Activated T-helper 1 cell treated with anti-CD3 and anti-CD28 coated beads, Interleukin-2, amount 50 U/mL, for 16 hours (primary cell): ENCODE measurements at places on chromosomes 4 and X.

GRCh38 chrX:5976332-5976731 is 252.3 kb downstream of the NLGN4X start:
- no peak for DNase-seq

DNA sequence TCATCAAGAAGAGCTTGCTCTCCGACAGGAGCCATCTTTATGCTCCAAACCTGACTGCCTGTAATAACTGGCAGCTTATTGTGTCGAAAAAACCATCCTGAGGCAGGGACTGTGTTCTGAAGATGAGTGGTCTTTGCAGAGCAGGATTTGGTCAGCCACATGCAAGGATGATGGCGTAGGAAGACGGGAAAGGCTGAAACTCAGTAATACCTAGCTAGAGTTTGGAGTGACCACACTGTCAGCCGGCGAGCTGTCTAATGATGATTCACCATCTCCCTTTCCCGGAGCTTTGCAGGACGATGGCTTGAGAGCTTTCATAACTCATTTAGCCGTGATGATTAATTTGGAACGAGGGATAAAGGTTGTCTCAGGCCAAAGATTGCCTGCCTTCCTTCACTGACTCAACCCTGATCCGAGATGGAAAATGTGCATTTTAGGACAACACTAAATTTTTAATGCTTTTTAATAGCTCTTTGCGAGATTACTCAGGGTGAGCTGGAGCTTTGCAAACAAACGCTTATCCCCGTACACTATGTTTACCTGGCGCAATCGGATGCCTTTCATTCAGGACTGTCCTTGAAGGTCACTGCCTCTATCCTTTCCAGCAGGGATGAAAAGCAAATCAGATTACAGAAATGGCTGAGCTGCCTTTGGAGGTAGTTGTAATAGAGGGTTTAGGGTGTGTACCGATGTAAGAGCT is 288.5 kb downstream of the ASMT start:
- no peak for DNase-seq

- DNase-seq, result no peak
Observed at GRCh38 chr4:26938516-26938915, 77.9 kb downstream of the STIM2 start.

DNA sequence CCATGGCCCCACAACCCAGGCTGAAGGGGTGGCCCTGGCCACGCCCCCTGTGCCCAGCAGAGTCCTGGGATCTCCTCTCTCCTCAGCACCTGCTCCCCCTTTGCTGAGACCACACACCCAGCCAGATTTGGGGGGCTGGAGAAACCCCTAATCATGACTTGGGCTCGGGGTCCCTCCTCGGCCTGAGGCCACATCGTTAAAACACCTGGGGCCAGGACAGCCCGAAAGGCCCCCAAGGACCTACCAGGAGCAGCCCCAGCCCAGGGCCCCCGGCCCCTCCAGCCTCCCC is 116.7 kb downstream of the FAM53A start:
- no peak for DNase-seq

GRCh38 chrX:152861116-152861515 is 30.3 kb downstream of the NSDHL start:
- no peak for DNase-seq

DNA sequence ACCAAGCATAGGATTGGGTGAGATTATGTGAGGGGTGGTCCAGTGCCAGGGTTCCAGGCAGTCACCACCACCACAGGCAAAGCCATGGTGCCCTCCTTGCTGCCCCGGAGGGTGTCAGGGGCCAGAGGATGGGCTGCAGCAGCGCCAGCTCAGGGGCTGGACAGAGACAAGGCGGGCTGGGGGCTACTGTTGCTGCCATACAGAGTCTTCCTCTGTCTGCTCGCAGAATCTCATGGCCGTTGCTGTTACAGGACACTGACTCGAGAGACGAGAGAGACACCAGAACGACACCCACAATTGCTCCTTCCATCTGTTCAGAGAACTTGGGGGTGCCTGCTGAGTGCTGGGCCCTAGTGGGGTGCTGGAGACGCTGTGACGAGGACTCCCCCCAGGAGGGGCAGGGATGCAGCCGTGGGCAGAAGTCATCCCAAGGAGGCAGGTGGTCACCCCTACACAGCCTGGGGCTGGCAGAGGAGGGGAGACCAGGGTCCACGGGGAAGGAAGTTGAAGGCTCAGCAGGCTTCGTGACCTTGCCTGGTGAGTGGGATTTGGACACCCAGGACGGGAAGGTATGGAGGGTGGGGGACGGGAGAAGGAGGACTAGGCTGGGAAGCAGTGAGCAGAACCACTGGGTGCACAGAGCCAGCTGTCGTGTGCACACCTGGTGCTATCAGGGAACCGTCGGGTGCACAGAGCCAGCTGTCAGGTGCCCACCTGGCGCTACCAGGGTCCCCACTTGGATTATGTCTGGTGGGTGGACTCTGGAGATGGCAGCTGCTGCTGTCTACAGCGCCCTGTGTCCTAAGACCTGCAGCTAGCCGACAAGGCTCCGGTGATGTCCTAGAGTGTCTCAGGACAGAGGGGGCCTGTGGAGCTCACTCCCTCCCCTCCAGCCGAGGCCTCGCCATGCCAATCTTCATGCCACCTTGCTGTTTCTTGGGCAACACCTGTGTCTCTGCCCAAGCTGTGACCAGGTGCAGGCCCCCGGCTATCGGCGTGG is 43.9 kb upstream of the HMX1 start:
- no peak for DNase-seq

DNA sequence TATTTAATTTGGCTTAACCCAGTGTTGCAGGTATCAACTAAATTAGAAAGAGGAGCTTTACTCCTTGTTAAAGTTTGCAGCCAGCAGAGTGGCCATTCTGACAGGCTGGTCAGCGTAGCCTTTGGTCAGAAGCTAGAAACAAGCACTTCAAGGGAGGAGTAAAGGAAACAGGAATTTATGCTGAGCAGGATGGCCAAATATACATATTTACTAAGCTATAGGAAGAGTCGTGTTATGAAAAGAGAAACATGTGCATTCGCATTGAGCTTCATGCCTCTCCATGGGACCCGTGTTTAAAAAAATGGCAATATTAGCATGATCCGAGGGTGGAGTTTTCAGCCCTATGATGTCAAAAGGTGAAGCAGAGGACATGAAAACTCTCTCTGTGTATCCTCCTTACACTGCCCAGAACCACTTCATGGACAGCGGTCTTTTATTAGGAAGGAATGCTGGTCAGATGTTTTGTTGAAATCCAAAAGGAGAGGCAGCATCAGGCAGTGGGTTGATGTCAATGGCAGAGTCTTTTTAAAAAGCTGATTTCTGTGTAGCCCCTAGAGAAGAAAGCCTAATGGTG is 71.8 kb upstream of the MAPK10 start:
- no peak for DNase-seq

- DNase-seq, result no peak
Observed at GRCh38 chr4:3252831-3253641, 4.1 kb downstream of the MSANTD1 start.

DNA sequence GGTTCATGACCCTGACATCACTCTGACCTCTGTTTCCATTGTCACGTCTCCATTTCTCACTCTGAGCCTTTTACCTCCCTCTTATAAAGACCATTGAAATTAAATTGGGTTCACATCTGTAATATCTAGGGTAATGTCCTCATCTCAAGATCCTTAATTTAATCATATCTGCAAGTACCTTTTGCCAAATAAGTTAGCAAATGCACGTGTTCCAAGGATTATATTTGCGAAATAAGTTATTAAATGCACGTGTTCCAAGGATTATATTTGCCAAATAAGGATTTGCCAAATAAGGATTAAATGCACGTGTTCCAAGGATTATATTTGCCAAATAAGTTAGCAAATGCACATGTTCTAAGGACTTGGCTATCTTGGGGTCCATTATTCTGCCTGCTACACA is 938.0 kb downstream of the NLGN4X start:
- DNase-seq, result no peak

- DNase-seq, result no peak
Observed at GRCh38 chrX:118218940-118219339, 102.3 kb upstream of the KLHL13 start.

DNA sequence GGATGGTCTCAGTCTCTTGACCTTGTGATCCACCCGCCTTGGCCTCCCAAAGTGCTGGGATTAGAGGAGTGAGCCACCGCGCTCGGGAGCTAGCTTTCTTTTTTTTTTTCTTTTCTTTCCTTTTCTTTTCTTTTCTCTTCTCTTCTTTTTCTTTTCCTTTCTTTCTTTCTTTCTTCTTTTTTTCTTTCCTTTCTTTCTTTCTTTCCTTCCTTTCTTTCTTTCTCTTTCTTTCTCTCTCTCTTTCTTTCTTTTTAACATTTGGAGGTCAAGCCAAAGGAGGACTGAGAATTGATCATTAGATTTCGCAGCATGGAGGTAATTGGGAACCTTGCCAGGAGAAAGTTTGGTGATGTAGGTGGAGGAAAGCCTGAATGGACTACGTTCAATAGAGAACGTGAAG is 67.4 kb downstream of the LARP7 start:
- DNase-seq, result no peak

- DNase-seq, result no peak
Observed at GRCh38 chrX:136347706-136348105, 46.9 kb downstream of the ADGRG4 start.

GRCh38 chrX:115650449-115650848 is 89.5 kb downstream of the PLS3 start:
- no peak for DNase-seq

GRCh38 chrX:33970028-33970967 is 161.8 kb downstream of the FAM47A start:
- no peak for DNase-seq

- no peak for DNase-seq
Observed at GRCh38 chr4:37991623-37992410, 31.6 kb downstream of the PTTG2 start.

- no peak for DNase-seq
Observed at GRCh38 chr4:6367371-6367851, 97.8 kb downstream of the WFS1 start.

- DNase-seq, result no peak
Observed at GRCh38 chr4:88537709-88538108, 14.1 kb upstream of the PYURF start.

GRCh38 chrX:675279-675954 is 44.8 kb downstream of the SHOX start:
- DNase-seq, result no peak

DNA sequence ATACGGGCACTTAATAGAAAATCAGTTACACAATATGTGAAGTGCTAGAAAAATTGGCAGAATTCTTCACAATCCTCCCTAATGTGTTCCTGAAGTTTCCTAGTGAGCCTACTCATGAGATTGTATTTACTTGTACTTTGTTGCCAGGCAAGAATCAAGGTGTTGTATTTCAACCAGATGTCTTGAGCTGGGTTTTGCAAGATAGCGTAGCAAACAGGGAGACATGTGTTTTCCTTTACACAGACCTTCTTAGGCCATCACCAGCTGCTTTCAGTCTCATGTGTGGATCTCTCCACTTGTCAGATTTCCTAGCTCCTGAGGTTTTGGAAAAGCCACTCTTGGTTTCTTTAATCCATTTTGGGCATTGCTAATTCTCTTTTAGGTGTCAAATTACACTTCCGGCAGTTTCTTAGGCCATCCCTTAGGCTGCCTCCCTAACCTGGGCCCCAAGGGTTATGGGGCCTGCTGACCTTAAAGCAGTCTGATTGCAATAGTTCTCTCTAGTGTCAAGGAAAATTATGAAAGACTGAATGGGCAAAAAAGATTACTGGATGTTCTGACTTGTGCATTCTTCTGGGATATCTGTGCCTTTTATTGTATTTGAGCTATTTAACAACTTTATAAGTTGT is 12.2 kb upstream of the EDA start:
- no peak for DNase-seq

- no peak for DNase-seq
Observed at GRCh38 chrX:30864383-30864785, 24.7 kb downstream of the TAB3 start.

DNA sequence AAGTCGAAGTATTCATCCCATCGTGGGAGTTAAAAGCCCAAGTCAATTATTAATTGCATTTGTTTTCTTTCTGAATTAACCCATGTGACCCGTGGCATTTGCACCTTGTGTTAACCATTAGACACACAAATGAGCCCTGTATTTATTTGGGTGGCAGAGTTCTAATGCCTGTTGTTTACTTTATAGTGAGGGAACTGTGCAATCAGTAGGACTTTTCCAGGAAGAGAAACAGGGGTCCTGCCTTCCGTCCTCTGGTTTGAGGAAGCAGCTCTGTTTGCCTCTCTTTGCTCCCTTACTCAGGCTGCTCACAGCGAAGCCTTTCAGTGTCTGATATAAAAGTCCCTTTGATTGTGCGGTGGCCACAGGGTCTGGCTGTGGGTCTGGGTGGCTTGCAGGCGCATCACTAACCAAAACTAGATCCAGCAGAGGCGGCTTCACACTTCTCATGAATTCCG is 263.6 kb downstream of the PTTG2 start:
- no peak for DNase-seq

- DNase-seq, result no peak
Observed at GRCh38 chr4:55503169-55503568, 43.5 kb downstream of the CLOCK start.

- DNase-seq, result no peak
Observed at GRCh38 chr4:1794809-1795298, 1.8 kb downstream of the FGFR3 start.

DNA sequence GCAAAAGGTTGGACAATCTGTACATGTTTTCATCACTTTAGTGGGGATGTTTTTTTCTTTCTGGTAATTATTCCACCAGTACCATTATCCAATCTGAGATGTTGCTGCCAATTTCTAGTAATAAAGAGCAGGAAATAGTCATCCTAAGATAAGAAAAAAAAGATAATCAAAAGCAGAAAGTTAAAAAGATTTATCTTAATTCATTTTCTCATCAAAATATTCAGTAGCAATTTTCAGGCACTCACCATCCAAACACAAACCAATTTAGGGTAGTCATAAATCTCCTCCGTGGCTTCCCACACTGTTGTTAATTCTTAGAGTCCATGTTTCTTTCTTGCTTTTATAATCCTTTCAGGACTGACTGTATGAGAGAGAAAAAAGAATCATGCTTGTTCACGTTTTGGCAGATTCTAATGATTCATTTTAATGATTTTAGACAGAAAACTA is 263.7 kb upstream of the UGT8 start:
- no peak for DNase-seq

- no peak for DNase-seq
Observed at GRCh38 chr4:108662629-108663028, 12.2 kb downstream of the OSTC start.

- DNase-seq, result no peak
Observed at GRCh38 chrX:11363069-11363594, 69.9 kb downstream of the AMELX start.

DNA sequence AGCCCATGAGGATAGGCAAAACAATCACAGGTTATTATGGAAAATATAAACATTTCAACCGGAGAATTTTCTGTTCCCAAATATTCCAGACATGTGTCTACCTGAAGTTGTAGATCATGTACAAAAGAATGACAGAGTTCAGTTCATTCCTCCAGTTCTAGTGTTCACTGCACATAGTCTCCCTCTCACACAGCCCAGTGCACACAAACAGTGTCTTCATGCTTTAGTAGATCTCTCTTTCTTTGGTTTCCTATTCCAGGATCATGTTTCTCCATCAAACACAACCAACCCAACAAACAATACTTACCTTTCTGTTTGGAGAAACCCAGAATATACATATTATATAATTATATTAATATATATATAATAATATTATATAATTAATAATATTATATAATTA is 671.9 kb downstream of the TRIML1 start:
- no peak for DNase-seq
